ENCODE measurements at places on chromosomes 11 and 22. TPM values are rescaled to one million over a fixed set of nuclear protein-coding genes. Genes with fewer than 3 reads are reported as not detected.

- DNase-seq, result no peak
These were observed 7.4 kb downstream of the CD82 start for GRCh38 chr11:44572884-44573283.

Gene SPDYC
- polyA plus RNA-seq, result not detected

Gene DNAJB7
- not detected for polyA plus RNA-seq

DNA sequence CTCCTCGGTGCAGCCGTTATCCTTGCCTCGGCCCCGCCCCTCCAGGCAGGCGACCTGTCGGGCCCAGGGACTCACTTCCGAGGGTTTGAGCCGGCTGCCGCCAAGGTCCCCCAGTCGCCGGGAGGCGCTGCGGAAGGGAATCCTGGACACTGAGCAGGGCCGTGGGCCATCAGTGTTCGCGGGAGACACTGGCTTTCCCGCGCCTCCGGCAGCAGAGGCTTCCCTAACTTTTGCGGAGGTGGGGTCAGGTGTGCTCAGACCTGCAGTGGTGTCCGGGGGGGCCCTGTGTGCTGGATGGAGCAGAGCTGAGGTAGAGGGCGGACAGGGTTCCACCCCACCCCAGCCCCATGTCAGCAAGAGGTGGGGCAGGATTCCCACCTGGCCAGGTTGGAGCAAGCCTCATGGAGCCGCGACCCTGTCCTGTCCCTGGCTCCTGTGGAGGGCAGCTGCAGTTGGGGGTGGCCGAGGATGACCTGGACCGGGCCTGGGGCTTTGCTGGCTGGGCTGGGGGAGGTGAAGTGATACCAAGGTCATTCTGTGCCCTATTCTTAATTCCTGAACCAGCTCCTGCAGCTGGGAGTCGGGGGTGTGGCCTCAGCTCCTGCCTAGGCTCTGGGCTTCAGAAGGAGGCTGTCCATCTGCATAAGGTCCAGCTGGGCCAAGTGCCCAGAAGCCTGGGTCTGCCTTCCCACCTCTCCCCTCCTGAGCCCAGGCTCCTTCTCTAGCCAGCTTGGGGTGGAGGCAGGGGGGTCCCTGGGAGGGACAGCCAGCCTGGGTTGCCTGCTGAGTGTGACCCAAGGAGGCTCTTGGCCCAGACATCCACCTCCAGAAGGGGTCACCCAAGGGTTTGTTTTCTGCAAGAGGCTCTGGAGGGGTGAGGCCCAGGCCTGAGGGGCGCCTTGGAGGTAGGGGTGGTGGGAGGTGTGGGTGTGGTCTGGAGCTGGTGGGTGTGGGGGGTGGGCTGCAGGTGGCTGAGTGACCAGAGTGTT, 8.4 kb downstream of the TSPAN4 start:
- no peak for DNase-seq

All from CD4-positive, alpha-beta memory T cell (primary cell).